Ureter (tissue), 1 donor: ENCODE measurements at places on chromosomes 2 and 18.
A peak's percentile ranks its signal among the peaks of the same experiment; 100 is the strongest.

GRCh38 chr2:197673606-197674005 is 1.8 kb downstream of the RFTN2 start:
- DNase-seq = no peak

DNA sequence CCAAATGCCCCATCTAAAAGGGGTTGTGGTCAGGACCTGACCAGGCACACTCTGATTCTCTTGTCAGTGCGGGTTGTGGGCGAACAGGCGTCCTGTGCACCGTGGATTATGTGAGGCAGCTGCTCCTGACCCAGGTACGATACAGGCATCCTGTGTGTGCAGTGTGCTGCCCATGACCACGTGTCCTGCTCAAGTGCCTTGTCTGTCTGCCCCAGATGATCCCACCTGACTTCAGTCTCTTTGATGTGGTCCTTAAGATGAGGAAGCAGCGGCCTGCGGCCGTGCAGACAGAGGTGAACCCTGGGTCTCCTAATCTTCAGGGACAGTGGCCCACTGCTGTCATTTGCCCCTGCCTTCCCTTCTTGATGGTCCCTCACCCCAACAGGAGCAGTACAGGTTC is 14.6 kb downstream of the PTPN18 start:
- DNase-seq = no peak

- no peak for DNase-seq
These were observed 110.9 kb downstream of the FAM161A start for GRCh38 chr2:61742955-61743354.

DNA sequence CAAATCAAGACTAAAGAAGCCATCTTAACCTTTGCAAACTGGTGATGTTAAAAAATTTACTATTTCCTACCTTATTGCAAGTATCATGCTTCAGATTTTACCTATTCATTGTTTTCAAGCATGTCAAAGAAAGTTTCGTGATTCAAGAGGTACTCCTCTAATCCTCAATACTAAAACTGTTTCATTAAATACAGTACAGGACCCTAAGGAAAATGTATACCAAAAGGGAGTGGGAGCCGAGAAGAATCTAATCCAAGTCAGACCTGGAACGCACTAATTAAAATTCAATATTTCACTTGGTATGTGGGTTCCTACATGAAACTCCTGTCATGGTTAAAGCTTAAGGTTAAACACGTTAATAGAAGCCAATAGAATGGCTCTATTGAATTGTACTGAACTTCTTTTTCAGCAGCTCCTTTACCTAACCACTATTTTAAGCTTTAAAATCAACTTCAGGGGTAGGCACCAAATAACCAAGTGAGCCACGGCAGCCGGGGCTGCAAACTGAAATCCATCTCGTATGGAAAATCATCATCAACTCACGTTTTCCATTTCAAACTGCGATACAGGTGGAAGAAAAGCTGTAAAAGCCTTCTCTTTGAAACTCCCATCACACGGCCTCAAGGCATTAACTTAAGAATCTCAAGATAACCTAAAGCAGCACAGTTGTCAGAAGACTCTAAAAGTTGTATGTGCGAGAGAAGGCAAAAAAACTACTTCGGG is 188.8 kb downstream of the ZEB2 start:
- DNase-seq = no peak

- no peak for DNase-seq
These were observed 31.0 kb upstream of the TNS1 start for GRCh38 chr2:218033590-218034496.

DNA sequence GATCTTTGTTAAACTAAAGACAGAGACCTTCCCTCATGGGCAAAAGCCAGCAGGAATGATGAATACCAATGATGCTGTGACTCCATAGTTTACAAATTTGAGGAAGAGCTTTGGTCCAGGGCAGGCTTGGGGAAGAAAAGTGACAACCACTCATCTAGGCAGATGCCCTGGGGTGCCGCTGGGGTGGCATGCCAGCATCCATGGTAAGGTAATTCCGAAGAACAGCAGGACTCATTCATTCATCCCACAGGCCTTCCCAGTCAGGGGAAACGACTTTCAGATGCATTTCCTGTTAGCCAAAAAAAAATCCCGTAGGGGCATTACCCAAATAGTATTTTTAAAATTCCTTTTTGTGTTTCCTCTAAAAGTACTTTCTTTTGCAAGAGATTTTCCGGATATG is 180.7 kb upstream of the SERPINE2 start:
- DNase-seq = no peak

DNA sequence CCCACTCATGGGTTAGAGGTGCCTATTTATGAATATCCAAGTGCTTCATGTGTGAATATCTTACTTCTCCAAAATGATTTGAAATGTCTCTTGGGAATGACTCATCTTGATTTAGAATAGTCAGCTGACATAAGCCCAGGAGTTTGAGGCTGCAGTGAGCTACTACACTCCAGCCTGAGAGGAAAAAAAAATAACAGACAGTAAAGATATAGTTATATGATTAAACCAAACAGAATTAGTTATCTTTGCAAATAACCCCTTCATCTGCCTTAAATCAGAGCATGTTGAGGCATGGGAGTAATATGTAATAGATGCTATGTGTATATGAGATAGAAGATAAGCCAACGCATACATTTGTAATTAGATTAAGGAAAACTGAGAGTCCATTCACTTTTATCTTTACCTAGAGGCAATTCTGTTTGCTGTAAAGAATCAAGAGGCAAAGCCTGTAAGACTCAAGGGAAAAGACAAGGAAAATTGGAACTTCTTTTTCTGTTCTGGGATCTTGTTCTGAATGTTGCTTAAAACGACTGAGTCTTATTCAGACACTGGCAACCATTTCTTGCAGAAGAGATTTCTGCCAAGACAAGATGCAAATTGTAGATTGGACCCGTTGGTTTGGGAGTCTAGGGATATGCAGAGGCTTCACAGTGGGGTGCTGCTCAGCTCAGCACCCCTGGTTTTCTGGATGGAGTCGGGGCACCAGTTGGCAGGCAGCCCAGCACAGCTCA is 104.4 kb downstream of the LIPG start:
- DNase-seq = no peak

DNA sequence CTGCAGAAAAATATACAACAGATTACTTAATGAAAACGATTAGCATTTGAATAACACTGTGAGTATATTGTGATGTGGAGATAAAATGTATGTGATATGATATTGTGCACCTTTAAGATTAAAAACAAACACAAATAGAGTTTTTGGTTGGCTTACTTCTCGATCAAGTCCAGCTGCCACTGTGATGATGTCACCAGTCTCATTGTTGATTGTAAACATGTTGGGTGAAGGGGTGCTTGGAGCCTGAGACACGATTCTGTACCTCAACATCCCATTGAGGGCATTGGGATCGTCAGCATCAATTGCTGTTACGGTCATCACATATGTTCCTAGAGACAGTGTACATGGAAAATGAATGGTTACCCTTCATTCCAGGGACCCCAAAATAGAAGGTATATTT is 174.1 kb downstream of the CDH2 start:
- no peak for DNase-seq

DNA sequence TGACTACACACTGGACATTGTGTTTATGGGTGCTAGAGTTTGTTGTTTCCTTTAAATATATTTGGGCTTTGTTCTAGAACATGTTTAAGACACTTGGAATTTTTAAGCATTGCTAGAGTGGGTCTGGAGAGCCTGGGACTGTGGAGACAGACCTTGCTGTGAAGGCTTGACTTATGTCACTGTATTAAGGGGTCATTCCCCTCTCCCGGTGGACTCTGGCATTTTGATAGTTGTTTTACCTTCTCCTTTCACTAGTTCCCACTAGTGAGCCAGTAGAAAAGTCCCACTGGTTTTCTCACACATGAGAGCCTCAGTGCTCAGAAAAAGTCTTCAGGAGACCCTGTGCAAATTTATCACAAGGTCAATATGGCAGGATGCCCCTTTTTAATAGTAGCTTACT is 18.6 kb downstream of the ADNP2 start:
- DNase-seq = no peak

DNA sequence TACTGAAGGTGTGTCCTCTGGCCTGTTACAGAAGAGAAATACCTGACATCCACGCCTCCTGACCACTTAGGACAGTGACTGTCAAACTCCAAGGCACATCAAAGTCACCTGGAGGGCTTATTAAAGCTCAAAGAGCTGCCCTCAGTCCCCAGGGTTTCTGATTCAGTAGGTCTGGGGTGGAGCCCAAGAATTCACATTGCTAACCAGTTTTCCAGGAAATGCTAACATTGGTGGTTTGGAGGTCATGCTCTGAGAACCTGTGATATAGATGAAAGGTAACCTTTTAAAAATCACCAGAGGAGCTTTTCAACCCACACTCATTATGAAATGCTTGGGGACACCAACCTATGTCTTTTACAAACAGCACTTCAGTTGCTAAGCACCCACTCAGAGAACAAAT is 172.3 kb downstream of the ALK start:
- DNase-seq = no peak

GRCh38 chr2:112494828-112495227 is 12.9 kb downstream of the TTL start:
- no peak for DNase-seq

- no peak for DNase-seq
These were observed 130.5 kb downstream of the EIPR1 start for GRCh38 chr2:3246928-3247714.

DNA sequence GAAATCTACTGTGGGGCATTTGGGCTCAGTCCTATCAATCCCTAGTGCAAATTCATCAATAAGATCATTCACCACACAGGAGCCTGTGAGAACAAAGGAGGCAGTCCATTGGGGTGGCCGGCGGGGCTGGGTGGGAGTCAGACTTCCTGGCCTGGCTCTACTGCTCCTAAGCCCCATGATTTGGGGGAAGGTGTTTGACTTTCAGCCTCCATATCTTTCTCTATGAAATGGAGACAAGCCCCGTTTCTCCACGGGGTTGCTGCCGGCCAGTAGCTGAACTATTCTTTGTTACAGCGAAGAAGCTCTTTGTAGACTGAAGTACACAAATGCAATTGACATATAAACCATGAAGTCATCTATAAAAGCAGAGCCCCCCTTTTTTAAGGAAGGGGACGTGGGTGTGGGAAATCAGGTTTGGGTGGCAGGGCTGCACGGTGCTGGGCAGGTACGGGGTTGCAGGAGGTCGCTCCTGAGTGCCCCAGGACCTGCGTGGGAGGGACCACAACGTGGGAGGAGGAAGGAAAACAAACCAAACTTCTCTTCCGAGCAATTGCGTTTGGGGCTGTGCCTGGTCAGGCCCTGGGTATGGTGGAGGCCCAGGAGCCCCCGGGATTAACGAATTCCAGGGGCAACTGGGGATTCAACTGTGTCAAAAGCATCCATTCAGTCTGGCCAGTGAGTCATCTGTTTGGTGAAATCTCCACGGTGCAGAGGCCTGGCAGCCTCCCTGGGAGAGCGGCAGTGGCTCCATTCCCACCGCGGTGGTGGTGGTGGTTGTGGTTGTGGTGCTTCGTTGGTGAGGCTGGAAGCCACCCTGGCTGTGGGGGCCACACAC is 18.2 kb downstream of the FBLN7 start:
- DNase-seq = peak; percentile 39

- no peak for DNase-seq
These were observed 35.9 kb upstream of the MGAT5 start for GRCh38 chr2:134217924-134218323.

GRCh38 chr2:151781642-151782041 is 46.6 kb downstream of the ARL5A start:
- DNase-seq = no peak

DNA sequence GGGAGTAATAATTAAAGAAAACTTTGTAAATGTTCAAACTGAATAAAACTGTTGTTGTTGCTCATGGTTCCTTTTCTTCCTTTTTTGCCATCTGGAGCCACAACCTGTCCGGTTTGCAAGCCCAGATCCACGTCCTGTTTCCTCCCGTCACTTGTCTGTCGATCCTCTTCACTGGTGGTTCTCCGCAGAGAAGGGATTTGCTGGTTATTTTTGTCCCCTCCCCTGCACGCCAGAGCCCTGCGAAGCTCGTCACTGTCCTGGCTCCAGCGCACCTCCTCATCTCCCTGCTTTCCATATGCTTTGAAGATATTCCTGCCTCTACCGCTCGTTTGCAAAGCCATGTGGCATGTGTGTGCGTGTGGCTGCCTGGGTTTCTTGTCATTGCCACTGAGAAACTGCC is 461.4 kb downstream of the RNF144A start:
- no peak for DNase-seq

DNA sequence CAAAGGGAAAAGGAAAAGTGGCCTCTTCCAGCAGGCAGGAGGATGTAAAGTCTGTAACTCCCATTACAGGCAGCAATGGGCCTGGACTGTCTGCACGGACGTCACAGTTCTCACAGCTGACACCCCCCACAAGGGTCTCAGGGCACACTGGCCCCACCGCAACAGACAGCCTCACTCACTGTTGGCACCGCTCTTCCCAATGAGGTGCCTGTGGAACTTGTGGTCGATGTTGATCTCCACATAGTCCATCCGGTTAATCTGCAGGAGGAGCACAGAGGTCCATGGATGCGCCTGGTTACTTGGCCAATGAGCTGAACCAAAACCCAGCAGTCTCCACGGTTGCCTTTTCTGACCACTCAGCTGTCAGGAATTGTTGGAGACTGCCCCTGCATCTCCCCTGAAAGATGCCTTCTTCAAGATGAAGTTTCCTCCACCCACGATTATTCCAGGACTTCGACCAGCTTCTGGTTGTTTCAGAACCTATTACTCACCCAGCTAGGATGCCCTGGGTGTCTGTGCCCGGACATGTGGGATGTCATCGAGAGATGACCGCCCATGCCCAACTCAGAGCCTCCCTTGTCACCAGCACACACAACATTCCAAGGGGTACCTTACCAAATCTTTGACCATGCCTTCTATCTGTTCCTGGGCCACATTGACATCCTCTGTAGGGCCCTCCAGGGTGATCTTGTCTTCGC is 62.5 kb downstream of the HDLBP start:
- no peak for DNase-seq

- no peak for DNase-seq
These were observed 835.4 kb upstream of the CDH2 start for GRCh38 chr18:29012364-29012763.

DNA sequence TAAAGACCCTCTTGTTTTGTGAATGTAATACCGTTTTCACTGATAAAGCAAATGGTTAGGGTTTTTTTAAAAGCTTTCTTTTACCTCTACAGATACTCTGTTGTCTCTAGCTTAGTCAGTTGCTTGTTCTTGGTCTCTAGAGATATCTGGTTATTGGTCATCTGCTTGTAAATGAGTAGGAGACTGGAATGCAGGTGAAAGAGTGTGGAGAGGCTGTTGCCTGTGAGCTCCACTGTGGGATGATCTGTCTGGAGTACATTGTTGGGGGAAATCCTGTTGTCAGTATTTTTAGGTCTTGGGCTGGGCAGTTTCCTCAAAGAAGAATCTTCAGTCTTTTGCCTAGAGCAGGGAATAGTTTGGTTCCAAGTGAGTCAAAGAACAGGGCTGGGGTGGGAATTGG is 67.7 kb downstream of the SMCHD1 start:
- no peak for DNase-seq

DNA sequence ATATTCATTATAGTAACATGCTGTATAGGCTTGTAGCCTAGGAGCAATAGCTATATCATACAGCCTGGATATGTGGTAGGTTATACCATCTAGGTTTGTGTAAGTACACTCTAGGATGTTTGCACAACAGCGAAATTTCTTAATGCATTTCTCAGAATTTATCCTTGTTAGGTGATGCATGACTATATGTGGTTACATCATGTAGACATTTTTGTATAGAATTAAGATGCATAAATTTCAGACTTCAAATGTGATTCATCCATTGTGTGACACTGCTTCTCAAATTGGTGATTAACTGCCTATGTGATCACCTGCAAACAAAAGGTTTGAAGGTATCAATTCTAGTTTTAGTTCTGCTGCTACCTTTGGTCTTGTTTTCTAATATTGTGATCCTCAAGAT is 1787.0 kb upstream of the PIK3C3 start:
- DNase-seq = no peak

- no peak for DNase-seq
These were observed 178.9 kb downstream of the RPIA start for GRCh38 chr2:88870267-88870839.

GRCh38 chr2:233823731-233824121 is 30.6 kb downstream of the HJURP start:
- no peak for DNase-seq
